Stimulated activated CD8-positive, alpha-beta memory T cell treated with anti-CD3 and anti-CD28 coated beads, Interleukin-4, amount 100 ng/mL, for 4 hours (primary cell): ENCODE measurements at places on chromosomes 5 and 9.
A peak's percentile ranks its signal among the peaks of the same experiment; 100 is the strongest.

DNA sequence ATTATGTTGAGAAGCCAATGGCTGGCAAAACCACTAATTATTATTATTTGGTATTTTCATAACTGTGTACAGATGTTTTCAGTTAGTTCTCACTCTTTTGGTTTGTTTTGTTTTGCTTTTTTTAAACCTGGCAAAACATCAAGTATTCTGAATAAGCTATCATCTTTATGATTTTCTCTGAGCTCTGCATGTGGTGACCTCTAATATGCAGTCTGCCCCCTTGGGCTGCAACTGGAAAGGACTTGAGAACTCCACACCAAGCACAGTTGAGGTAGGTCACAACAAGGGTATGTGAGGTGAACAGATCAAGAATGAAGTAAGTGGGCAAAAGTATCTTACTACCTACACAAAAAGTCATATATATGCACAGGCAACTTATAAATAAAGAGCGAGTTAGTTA, 202.2 kb downstream of the NFIB start:
- DNase-seq, result no peak

DNA sequence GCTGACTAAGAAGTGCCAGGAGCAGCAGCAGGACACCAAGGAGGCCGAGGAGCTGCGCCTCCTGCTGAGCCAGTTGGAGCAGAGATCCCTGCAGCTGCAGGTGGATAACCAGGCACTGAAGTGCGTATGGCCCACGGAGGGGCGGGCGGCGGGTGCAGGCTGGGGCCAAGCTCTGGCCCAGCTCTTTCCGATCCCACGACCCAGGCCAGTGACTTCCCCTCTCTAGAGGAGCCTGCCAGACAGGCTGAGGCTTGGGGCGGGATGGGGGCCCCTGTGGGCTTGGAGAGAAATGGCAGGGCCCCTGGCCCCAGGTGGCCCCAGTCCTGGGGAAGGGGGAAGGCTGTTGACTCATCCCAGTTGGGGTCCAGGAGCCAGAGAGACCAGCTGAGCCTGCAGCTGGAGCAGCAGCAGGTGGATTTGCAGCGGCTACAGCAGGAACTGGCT, 3.6 kb downstream of the PTRH1 start:
- no peak for DNase-seq

GRCh38 chr9:6702707-6703106, 55.1 kb upstream of the KDM4C start:
- DNase-seq, result no peak

- DNase-seq, result peak; percentile 8
Measured at GRCh38 chr5:69368458-69369339, 621 bp downstream of the AK6 start.

- no peak for DNase-seq
Measured at GRCh38 chr5:6623941-6624340, 8.9 kb downstream of the NSUN2 start.

GRCh38 chr9:121862371-121863332, 211.2 kb downstream of the DAB2IP start:
- no peak for DNase-seq

DNA sequence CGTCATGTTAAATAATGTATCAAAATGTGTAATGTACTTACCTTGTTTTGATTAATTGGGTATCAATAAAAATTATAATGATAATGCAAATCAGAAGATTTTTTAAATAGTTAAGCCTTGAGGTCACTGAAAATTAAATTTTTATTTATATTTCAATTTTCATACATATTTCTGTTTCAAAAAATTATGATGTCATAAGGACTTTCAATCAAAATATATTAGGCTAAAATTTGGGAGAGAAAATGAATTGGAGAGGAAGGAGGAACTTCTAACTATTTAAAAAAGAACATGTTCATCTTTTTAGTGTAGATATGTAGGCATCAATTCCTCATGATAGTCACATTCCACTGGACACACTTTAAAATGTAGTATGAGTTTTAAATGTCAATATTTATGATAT, 29.1 kb upstream of the ERAP1 start:
- no peak for DNase-seq

DNA sequence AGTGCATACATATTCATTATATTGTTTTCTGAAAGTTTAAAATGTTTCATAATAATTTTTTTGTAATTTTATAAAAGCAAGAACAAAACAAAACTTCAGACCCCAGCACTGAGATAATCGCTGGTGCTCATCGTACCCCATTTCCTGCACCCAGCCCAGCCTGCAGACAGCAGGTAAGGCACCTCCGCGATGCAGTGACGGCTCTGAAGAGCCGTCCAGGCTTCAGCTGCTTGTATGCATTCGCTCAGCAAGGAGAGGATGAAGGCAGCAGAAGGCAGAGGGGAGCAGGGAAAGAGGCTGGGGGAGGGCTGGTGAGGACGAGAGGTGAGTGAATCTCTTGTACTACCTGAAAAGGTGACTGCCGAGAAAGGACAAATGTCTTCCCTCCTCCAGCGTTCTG, 153.5 kb downstream of the TTLL11 start:
- DNase-seq, result no peak

DNA sequence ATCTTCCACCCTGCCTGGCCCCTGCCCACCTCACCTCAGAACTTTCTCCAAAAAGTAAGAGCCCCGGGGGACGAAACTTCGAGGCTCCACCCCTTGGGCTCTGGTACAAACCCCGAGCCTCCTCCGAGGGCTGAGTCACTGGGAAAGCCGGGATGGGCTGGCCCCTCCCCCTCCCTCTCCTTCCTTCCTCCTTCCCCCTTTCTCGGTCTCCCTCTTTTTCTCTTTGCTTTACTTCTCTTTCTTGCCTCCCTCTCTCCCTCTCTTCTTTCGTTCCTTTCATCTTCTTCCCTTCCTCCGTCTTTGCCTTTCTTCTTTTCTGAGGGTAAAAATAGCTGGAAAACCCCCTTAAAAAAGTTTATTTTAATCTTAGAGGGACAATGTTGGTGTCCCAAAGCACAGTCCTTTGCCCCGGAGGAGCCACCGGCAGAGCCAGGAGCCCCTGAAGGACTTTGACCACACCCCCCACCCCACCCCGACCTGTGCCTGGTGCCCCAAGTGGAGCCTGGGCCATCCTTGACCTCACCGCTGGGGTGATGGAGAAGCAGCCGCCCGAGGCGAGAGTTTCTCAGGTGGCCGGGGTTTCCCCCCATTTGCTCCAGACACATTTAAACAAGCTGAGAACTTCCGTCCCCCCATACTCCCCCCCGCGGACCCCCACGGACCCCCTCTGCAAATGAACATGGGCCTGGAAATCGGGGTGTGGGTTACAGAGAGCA, 5.7 kb upstream of the NOTCH1 start:
- no peak for DNase-seq

GRCh38 chr5:143182901-143183820, 220.3 kb downstream of the NR3C1 start:
- no peak for DNase-seq

- DNase-seq, result no peak
Measured at GRCh38 chr9:93964685-93965084, 9.5 kb upstream of the BARX1 start.

GRCh38 chr9:136901516-136902258, 15.4 kb downstream of the TRAF2 start:
- DNase-seq, result peak; percentile 62

GRCh38 chr9:113501129-113501686, 37.7 kb downstream of the RGS3 start:
- DNase-seq, result no peak

- DNase-seq, result peak; percentile 24
Measured at GRCh38 chr9:9942764-9943424, 669.9 kb downstream of the PTPRD start.

DNA sequence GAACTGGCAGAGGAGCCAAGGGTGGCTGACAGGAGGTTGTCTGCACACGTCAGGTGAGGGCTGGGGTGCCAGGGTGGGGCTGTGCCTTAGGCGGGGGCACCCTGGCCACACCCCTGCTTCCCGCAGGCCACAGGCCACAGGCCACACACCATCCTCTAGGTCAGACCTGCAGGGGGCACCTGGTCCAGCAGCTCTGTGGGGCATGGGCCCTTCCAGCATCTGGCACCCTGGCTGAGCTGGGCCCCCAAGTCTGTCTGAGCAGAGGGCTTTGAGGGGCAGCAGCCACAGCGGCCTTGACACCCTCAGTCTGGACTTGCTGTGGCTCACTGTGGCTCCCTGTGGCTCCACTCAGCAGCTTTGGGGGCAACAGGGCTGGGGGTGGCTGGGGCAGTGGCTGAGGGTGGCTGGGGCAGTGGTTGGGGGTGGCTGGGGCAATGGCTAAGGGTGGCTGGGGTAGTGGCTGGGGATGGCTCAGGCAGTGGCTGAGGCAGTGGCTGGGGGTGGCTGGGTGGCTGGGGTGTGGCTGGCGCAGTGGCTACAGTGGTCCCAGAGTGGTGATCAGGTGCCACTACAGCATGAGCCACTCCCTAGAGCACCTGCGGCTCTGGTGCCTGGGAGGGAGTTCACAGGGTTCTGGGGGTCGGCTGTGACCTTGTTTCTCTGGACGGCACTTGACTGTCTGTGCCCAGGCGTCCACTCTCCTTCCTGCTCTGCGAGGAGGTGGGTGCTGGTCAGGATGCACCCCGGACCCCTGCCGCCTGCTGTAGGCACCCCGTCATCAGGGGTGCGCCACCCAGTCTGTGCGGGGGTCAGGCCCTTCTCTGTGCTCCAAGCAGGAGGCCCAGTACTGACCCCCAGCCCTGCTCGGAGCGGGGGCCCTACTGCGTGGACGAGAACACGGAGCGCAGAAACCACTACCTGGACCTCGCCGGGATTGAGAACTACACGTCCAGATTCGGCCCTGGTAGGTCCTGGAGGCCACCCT, 27.1 kb downstream of the NKD2 start:
- no peak for DNase-seq

DNA sequence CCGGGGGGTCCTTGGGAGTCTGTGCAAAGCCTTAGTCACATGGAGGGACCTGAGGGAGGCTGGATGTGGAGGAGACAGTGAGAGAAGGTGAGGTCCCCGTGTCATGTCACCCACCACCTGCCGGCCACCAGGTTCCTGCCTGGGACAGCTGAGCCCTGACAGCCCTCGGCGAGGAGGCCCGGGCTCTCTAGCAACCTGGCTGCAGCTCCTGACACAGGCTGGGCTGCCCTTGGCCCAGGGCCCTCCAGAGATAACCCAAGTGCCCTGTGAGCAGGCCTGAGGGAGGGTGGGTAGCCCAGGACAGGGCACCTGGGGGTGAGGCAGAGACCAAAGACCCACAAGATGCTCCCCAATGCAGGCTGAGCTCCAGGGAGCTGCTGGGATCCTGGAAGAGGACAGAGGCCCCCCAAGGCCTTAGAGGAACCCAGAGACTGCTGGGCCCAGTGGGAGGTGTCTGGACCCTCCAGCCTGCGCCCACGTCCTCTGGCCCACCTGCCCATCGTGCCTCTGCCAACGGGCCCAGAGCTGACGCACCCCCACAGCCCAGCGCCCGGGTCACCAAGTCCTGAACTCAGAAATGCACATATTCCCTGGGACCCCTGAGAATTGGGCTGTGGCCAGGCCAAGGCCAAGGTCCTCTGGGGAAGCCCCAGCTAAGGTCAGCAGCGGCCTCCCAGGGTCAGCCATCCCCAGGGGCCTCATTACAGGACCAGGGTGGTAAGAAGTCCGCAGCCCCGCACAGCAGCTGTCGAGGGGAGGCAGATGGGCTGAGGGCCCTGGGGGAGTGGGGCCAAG, 8.8 kb upstream of the PTGDS start:
- DNase-seq, result no peak

GRCh38 chr5:172716796-172717313, 54.1 kb downstream of the DUSP1 start:
- DNase-seq, result peak; percentile 60

DNA sequence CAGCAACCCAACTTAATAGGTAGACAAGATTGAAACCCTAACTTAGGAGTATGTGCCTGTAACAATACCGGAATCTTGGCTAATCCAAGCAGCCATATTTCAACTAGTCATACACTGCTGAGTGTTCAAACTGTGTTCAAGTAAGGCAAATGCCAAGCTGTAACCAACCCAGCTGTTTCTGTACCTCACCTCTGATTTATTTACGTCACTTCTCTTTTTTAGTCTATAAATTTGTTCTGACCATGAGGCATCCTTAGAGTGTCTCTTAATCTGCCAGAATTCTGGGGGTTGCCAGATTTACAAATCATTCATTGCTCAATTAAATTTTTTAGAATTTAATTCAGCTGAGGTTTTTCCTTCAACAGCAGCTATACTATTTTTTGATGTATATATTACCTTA, 723.2 kb downstream of the CDH18 start:
- DNase-seq, result no peak

DNA sequence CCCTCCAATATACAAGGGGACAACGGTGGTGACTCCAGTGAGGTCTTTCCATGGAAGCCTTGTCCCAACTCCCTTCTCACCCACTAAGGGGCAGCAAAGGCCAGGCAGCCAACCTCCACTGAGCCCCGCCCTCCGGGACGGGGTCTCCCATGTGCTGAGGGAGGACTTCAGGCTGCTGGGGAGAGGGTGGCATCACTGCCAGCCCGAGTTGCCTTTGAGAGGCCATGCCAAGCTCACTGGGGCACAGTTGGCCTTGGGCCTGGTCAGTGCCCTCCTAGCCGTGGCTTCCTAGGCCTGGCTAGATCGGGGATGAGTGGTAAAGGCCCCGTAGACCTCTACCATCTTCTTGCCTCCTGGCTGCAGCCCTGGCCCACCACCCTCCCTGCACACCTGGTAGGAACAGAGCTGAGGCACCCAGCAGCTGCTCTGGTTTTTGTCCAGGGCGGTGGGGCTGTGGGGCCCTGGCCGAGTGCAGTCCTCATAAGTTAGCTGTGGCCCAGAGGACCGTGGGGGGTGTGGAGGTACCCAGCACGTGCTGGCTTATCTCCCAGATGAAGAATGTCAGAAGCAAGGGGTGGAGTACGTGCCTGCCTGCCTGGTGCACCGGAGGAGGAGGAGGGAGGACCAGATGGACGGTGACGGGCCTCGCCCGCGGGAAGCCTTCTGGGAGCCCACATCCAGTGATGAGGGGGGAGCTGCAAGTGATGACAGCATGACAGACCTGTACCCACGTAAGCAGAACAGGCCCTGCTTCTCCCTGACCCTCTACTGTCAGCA, 3.2 kb downstream of the SURF2 start:
- DNase-seq, result no peak

- no peak for DNase-seq
Measured at GRCh38 chr5:59282726-59283125, 610.8 kb downstream of the PDE4D start.

DNA sequence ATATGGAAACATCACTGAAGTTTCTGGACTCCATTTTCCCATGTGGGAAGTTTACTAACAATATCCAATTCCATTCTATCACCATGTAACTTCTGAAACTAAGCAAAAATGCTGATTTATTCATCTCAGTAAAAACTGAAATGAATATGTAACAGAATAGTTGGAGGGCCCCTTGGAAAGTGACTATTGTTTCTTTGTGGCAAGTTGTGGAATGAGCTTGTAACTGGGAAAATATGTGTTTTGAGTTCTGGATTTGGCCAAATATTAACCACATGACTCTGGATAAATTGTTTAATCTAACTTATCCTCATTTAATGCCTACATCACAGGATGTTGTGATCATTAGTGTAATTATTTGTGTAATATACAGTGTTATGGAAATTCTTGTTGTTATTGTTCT, 619.3 kb downstream of the TLE4 start:
- no peak for DNase-seq

- peak; percentile 48 for DNase-seq
Measured at GRCh38 chr9:136283291-136284235, 20.3 kb downstream of the CCDC187 start.
